Left kidney (tissue), 8 donors: ENCODE measurements at places on chromosomes 3 and 15. TPM values are rescaled to one million over a fixed set of nuclear protein-coding genes. Genes with fewer than 3 reads are reported as not detected.

The CD200 gene
- 41.6 TPM for polyA plus RNA-seq

The CADM2 gene
- 0.52 TPM for polyA plus RNA-seq

The FANCD2OS gene
- 0.81 TPM for polyA plus RNA-seq

The CSPG5 gene
- polyA plus RNA-seq: 1.2 TPM

The TIMP4 gene
- 1.0 TPM for polyA plus RNA-seq

The CHRM5 gene
- polyA plus RNA-seq: 0.35 TPM

The C3orf85 gene
- polyA plus RNA-seq: 17.9 TPM

The CHL1 gene
- polyA plus RNA-seq: 24.1 TPM

The HES1 gene
- polyA plus RNA-seq: 65.2 TPM

The ADGRG7 gene
- not detected for polyA plus RNA-seq

The SAMMSON gene
- not detected for polyA plus RNA-seq

The CKMT1A gene
- polyA plus RNA-seq: 2.5 TPM

The IMPG2 gene
- polyA plus RNA-seq: 0.76 TPM

The RBPMS2 gene
- polyA plus RNA-seq: 12.6 TPM

The ARNT2 gene
- 60.8 TPM for polyA plus RNA-seq

The PAK6 gene
- 6.5 TPM for polyA plus RNA-seq

The GPR15 gene
- not detected for polyA plus RNA-seq

The DISP2 gene
- polyA plus RNA-seq: 0.35 TPM

The BOC gene
- 26.6 TPM for polyA plus RNA-seq

The MRAS gene
- 29.7 TPM for polyA plus RNA-seq

The KLF15 gene
- 11.3 TPM for polyA plus RNA-seq

The TIGIT gene
- polyA plus RNA-seq: 0.08 TPM

The SKOR1 gene
- polyA plus RNA-seq: 0.70 TPM

The KLHL6 gene
- polyA plus RNA-seq: 1.1 TPM

The FBXL2 gene
- 28.7 TPM for polyA plus RNA-seq

The SYNPR gene
- not detected for polyA plus RNA-seq

The LMAN1L gene
- not detected for polyA plus RNA-seq

The CHST13 gene
- polyA plus RNA-seq: 3.5 TPM

The SLC51B gene
- 8.3 TPM for polyA plus RNA-seq

The PPM1L gene
- polyA plus RNA-seq: 10.4 TPM

The SKIC8 gene
- polyA plus RNA-seq: 131 TPM

The DUOXA2 gene
- not detected for polyA plus RNA-seq

The MED12L gene
- 2.7 TPM for polyA plus RNA-seq

The GOLGA6L7 gene
- 1.1 TPM for polyA plus RNA-seq

The STAB1 gene
- 37.6 TPM for polyA plus RNA-seq

The PLA2G4E gene
- polyA plus RNA-seq: not detected

The CCDC13 gene
- 3.8 TPM for polyA plus RNA-seq

The IQCF5 gene
- not detected for polyA plus RNA-seq

The SNX33 gene
- polyA plus RNA-seq: 18.7 TPM
